ENCODE measurements at places on chromosomes 12 and 14. TPM values are rescaled to one million over a fixed set of nuclear protein-coding genes. Genes with fewer than 3 reads are reported as not detected.
A peak's percentile ranks its signal among the peaks of the same experiment; 100 is the strongest.

GSG1 gene
- total RNA-seq: not detected

DNA sequence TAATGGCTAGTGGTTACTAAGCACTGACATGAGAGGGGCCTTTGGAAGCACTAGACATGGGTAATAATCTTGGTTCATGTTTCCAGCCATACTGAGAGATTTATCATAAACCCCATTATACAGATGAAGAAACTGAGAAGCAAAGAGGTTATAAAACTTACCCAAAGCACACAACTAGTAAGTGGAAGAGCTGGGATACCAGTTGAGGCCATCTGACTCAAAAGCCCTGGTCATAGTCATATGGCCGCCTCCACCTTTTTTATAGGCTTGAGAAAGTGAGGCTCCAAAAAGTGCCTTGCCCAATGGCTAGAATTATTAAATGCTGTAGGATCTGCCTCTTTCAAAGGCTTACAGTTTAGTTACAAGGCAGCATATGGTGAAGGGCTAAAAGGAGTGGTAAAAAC, 944 bp downstream of the TXNRD1 start:
- DNase-seq: no peak

GRCh38 chr14:91714805-91715204, 17.1 kb downstream of the CATSPERB start:
- peak; percentile 21 for DNase-seq

DNA sequence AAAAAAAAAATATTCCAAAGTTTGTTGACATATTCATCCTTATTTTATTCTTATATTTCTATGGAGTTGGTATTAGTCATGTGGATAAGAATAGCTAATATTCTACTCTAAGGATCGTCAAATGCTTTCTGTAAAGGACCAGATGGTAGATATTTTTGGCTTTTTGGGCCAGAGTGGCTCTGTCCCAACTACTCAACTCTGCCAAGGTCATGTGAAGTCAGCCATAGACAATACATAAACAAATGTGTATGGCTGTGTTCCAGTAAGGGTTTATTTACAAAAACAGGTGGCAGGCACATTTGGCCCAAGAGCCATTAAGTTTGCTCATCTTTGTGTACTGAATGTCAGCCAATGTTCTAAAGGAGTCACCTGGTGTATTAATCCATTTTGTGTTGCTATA, 131.8 kb downstream of the TBX5 start:
- DNase-seq: no peak

GPRC5D gene
- not detected for total RNA-seq

DNA sequence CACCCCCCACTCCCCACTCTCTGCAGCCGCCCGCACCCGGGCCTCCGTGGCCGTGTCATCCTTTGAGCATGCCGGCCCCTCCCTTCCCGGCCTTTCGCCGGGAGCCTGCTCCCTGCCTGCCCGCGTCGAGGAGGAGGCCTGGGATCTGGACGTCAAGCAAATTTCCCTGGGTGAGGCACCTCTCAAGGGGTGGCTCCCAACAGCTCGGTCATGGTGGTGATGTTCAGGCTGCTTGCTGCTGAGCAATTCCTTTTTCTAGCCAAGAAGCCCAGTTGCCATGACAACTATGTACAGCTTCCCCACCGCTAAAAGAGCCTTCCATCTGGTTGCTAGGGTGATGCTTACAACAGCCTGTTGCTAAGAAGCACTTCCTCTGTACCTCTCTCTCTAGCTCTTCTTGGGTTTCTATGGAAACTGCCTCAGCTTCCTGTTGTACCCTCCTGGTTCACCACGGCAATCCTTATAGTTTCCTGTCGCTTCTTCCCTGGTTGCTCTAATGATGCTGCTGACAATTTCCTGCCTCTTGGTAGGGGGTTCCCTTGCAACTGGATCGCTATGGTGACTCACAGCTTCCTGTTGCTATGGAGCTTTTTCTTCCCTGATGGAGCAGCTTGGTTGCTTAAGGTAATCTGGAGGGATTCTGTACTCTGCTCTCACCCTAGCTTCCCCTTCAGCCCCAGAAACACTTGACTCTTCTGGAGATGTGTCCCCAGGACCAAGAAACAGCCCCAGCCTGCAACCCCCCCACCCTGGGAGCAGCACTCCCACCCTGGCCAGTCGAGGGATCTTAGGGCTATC, 11.0 kb downstream of the ZNF219 start:
- DNase-seq: peak; percentile 97

KRT81 gene
- total RNA-seq: 1.3 TPM

- DNase-seq: no peak
Observed at GRCh38 chr14:21054123-21054767, 3.4 kb upstream of the RNASE8 start.

- DNase-seq: peak; percentile 96
Observed at GRCh38 chr12:92593734-92594402, 108.9 kb upstream of the PLEKHG7 start.

- DNase-seq: no peak
Observed at GRCh38 chr12:24414480-24414879, 465.0 kb upstream of the SOX5 start.

- DNase-seq: no peak
Observed at GRCh38 chr14:58812050-58812910, 174.5 kb downstream of the DACT1 start.

GRCh38 chr12:131561051-131561450, 149.8 kb upstream of the SFSWAP start:
- no peak for DNase-seq

DNA sequence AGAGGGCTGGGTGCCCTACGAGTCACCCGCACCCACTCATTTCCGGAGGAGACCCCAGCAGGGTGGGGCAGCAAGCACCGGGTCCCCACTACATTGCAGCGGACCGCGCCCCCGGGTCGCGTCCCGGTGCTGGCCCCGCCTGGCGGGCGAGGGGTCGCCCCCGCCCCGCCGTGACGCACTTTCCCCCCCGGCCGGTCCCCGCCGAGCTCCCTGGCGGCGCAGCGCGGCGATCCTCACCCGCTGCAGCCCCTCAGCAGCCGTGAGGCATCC, 106.1 kb downstream of the PRICKLE1 start:
- no peak for DNase-seq

DNA sequence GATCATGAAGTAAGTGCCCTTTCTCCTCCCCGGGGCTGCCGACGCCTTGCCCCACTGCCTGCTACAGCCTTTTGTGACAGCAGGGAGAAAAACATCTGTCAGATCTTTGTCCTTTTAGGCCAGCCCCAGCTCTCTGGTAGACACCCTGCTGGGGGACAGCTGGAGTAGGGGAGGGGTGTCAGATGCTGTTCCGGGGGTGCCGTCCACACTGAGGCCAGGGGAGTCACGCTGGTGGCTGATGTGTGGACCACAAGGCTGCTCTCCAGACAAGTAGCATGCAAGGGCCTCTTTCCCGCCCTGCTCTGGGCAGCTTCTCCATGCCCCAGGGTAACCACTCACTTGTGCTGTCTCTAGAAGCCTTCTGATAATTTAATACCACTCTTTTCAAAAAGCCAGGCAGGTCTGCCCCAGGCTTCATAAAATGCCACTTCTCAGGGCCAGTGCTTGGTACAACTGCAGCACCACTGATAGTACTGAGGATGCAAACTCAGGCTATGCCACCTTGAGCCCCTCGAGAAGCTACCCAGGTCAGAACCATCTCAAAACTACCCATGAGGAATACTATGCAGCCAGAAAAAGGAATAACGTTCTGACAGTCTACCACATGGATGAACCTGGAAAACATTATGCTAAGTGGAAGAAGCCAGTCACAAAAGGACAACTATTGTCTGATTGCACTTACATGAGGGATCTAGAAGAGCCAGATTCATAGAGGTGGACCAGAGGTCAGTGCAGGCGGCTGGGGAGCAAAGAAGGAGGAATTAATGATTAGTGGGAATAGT, 66.0 kb upstream of the RIN3 start:
- DNase-seq: no peak

ACVRL1 gene
- not detected for total RNA-seq

DNA sequence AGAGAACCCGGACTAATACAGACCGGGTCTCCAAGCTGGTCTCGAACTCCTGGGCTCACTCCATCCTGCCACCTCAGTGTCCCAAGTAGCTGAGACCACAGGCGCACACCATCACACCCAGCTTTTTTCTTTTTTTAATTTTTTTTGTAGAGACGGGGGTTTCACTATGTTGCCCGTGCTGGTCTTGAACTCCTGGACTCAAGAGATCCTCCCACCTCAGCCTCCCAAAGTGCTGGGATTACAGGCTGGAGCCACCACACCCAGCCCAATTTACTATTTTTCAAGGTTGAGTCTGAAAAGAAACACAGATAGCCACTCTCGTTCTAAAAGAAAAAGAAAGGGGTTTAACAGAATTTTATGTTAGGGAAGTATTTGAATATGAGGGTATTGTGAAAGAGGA, 1.8 kb downstream of the ERO1A start:
- DNase-seq: no peak

- DNase-seq: no peak
Observed at GRCh38 chr14:37114002-37114401, 58.4 kb downstream of the SLC25A21 start.

DNA sequence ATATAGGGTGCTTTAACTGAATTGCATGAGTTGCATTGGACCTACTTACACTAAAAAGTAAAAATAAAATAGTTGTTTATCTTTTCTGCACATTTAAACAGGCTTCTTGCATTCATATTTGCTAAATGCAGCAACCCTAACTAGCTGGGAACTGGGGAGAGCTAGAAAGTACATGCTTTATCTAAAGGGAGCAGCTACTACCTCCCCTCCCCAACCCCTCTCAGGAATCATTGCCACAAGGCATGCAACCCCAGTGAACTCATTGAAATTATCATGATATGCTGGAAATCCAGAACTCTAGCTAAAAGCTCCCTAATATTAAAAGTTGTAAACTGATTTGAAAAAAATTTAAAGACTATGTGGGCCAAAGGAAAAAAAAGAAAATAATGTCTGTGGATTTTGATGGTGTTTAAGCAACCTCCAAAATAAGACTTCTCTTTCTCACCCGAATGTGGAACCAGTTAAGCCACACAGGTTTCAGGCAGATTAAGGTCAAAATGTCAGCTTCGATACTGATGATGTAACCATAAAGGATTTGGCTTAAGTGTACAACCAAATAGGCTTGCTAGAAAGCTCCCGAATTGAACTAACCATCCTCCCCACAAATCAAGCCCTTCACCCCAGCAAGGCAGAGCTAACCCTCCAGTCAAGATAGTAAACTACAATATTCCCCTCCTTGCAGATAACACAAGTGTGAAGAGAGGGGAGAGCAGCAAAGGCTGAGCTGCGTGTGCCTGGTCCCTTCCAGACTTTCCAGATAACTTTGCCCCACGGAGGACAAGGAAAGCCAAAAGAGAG, 13.8 kb upstream of the POC1B start:
- DNase-seq: no peak

CLECL1 gene
- total RNA-seq: 0.64 TPM

SYT1 gene
- not detected for total RNA-seq

FBLN5 gene
- 1.1 TPM for total RNA-seq

GRCh38 chr12:56437430-56438176, 11.6 kb downstream of the TIMELESS start:
- no peak for DNase-seq

RPGRIP1 gene
- total RNA-seq: 0.85 TPM

DNA sequence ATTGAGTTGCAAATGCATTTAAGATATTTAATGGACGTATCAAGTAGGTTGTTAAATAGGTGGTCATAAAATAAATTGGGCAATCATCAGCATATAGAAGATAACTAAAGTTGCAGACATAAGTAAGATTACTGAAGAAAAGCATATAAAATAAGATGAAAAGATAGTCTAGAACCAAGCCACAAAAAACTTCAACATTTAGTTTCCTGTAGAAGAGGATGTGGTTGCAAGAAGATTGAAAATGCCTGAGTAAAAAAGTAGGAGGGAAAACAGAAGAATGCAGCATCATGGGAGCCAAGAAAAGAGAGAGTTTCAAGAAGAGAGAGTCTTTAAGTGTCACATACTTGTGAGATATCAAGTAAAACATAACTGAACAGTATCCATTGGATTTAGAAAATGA, 17.6 kb upstream of the SLC16A7 start:
- DNase-seq: no peak

GRCh38 chr12:131904346-131904745, 9.9 kb downstream of the ULK1 start:
- DNase-seq: no peak

PLEKHG7 gene
- 0.16 TPM for total RNA-seq

DNA sequence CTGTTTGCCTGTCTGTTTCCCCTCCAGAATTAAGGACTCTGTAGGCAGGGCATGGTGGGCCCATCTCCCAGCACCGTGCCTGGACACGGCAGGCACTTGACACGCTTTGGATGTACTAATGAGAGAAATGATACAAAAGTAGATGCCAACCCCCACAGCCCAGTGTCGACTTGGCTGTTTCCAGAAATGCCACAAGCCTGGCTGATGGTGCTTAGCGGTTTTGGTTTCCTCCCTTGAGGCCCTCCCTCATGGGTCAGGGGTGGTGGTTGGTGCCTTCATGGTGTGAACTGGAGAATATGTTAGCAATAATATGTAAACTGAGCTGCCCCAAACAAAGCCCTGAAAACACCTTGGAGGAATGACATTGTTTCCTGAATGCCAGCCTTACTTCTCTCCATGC, 55.5 kb upstream of the ESRRB start:
- DNase-seq: no peak

DNA sequence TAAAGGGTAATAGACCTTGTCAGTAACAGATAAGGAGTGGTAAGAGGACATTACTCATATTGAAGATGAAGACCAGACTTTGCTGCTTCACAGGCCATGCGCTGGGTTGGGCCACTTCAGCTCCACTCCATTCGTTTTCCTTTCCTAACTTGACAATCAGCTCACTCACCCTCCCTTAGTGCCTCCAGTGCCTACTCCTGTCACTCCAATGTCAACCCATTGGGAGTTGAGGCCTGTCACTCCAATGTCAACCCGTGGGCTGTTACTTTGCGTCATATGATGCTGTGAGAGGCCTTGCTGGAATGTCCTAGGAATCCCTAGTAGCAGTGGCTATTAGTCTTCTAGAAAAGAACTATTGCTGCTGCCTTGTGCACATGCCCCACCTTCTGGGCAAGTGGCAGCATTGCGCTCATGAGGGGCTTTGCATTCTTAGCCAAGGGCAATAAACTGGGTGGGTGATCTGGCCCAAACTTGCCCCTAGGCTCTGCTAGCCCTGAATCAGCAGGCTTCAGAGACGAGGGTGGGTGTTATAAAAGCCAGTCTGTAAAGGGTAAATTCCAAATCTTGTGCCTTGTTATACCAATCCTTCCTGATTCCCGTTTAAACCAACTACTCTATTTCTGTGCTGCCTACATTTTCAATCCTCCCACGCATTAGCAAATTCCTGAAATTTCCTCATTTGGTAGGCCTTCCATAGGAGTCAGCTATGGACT, 36.1 kb downstream of the BAZ2A start:
- peak; percentile 58 for DNase-seq

ERBB3 gene
- 0.26 TPM for total RNA-seq

- DNase-seq: no peak
Observed at GRCh38 chr14:31955936-31956579, 121.0 kb upstream of the ARHGAP5 start.

DNA sequence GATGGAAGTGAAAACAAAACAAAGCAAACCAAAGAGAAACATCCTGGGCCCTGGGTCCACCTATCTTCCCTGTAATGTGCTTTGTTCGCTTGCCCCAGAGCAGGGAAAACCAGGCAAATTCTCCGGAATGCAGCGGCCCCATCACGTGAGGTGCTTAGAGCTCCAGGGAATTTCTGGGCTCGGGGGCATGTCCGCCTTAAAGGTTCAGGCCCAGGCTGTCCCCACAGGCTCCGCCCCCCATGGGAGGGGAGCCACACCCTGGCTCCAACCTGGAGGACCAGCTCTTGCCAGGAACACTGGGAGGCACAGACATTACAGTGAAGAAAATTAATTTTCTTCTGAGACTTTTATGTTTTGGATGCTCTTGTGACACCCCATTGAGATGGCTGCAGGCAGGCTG, 69.9 kb downstream of the RBM19 start:
- DNase-seq: no peak

All from natural killer cell (primary cell).